ENCODE measurements at places on chromosomes 12 and 14. TPM values are rescaled to one million over a fixed set of nuclear protein-coding genes. Genes with fewer than 3 reads are reported as not detected.

DNA sequence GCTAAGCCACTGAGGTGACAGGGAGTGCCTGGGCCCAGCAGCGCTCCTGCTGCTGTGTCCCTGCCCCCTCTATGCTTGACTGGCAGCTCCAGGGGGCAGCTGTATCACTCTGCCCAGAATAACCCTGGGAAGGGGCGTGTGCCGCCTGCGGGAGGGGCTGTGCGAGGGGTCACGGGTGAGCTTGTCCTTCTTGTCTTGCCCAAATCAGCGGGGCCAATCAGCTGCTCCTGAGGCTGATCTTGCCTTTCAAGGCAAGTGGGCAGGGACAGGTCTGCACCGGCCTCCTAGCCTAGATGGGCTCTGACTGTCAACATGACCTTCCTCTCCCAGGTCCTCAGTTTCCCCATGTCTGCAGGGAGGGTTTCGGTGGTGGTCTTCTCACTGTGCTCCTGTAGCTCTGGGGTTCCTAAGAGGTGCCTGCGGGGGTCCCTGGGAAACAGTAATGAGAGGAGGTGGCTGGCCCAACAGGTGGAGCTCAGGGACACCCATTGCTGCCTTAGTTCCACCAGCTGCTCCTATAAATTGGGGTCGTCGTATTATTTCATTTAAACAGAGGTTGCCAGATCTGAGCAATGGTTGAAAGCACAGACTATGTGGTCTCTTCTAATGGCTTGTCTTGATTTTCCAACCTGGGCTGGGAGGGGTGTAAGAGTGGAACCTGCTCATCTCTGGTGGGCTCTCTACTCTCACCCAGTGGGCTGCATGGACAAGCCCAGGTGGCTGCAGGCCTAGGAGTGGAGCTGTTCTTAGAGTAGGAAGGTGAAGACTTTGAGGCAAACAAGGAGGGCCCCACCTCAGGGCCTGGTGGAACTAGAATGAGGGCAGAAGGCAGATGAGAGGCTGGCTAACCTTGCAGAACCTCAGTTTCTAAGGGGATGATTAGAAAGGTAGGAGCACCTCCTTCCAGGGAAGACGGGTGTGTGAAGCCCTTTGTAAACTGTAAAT is 11.7 kb downstream of the RTL1 start:
- H3K4me1 ChIP-seq: no peaks in the 10 kb centered on the region
- H3K36me3 ChIP-seq: no peaks in the 10 kb centered on the region
- no peak overlapping the region for H3K4me3 ChIP-seq
- no peak for DNase-seq

GRCh38 chr12:2258025-2258424 is 205.2 kb downstream of the CACNA1C start:
- no peak for DNase-seq
- no peaks in the 10 kb centered on the region for H3K4me1 ChIP-seq
- H3K27ac ChIP-seq: no peak overlapping the region
- no peak overlapping the region for H3K4me3 ChIP-seq

HCAR1 gene
- polyA plus RNA-seq: not detected

OTOGL gene
- not detected for polyA plus RNA-seq
